Posterior vena cava (tissue), 2 donors: ENCODE measurements at places on chromosomes 12 and 14. TPM values are rescaled to one million over a fixed set of nuclear protein-coding genes. Genes with fewer than 3 reads are reported as not detected.

- DNase-seq: no peak
Observed at GRCh38 chr14:32129124-32129523, 52.0 kb downstream of the ARHGAP5 start.

GRCh38 chr14:64646103-64646502, 58.1 kb upstream of the PLEKHG3 start:
- DNase-seq: peak; percentile 1

DNA sequence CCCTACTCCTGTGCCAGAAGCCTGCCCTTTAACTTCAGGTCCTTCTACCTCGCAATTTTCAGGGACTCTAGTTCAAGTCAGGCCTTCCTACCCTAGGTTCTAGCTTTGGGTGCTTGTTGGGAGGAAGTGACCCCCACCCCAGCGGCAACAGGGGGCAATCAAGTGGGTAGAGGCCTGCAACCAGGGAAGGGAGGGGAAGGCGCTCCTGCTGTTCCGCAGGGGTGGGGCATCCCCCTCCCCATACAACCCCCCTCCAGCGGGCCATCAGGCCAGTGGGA, 204 bp upstream of the PRPH start:
- no peak for DNase-seq

GRCh38 chr14:51023964-51024363, 70.9 kb downstream of the TRIM9 start:
- no peak for DNase-seq

- DNase-seq: no peak
Observed at GRCh38 chr12:109286652-109287051, 22.4 kb downstream of the FOXN4 start.

DNA sequence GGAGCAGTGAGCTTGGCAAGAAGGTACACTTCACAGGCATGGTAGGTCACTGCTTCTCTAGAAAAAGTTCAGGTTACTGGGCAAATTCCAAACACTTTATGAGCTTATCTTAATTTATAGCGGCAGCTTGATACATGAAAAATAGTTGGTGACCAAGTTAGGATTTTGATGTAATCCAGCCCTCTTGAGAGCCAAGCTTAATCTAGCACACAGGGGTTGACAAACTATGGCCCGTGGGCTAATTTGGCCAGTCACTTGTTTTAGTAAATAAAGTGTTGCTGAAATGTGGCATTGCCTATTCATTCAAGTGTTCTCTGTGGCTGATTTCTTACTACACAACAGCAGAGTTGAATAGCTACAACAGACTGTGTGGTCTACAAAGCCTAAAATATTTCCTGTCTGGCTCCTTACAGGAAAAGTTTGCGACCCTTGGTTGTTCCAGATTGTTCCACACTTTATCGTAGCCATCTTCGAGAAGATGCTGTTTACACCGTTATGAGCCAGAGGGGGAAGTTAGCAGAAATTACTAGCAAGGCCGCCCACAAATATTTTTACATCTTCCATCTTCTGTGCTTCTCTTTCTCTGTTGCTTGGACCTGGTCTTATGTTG, 120.9 kb downstream of the DAAM1 start:
- DNase-seq: no peak

VWF gene
- 375 TPM for total RNA-seq

IL22 gene
- total RNA-seq: not detected

GRCh38 chr12:11981121-11981733, 89.5 kb upstream of the BCL2L14 start:
- no peak for DNase-seq

GRCh38 chr12:15892645-15893259, 10.6 kb downstream of the STRAP start:
- DNase-seq: no peak

DNA sequence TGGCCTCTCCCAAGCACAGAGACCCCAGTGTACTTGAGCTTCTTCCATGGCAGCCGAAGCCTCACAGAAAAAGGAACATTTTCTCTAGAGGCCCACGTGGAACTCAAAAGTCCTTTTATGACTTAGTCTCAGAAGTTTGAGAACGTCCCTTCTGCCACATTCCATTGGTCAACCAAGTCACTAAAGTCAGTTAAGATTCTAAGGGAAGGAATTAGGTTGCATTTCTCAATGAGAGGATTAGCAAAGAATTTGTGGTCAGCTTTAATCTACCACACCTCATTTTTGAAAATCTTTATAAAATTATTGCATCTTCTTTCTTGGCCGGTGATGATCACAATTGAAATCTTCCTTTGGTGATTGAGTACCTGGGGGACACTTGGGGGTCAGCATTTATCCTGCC, 279.9 kb upstream of the TBX3 start:
- DNase-seq: no peak

CCDC63 gene
- total RNA-seq: not detected

RILPL2 gene
- total RNA-seq: 4.8 TPM

- no peak for DNase-seq
Observed at GRCh38 chr14:30114051-30114450, 186.4 kb upstream of the PRKD1 start.

KRT6C gene
- total RNA-seq: not detected

ACOT4 gene
- total RNA-seq: 0.33 TPM

DNA sequence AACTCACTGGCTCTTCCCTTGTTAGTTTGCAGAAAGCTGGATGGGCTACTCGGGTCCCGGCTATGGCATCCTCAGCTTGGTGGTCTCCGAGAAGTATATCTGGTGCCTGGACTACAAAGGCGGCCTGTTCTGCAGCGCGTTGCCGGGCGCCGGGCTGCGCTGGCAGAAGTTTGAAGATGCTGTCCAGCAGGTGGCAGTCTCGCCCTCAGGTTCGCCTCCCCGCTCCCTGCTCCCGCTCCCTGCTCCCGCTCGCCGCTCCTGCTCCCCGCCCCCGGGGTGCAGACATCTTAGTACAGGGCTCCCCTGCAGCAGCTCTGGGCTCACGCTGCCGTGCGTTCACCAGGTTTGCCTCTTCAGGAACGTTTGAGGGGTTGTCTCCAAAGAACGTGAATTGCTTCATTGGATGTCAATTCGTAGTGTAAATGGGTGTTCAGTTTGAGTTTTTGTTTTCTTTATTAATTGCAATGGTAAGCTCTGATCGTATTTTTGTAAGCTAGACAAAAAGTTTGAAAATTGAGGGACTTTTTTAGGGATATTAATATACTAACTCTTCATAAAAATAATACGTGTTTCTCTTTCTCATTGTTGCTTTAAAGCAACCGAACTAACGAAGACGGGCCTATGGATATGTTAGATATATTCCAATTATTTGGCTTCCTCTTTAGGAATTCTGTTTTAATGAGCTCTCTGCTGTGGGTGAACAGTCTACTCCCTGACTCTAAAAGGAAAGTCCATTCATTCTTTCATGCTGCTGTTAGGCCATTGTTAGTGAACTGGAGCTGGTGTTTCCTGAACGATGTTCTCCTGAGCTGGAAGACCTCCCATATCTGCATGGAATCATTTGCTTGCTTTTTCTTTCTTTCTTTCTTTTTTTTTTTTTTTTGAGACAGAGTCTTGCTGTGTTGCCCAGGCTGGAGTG, 71.3 kb downstream of the ANKRD9 start:
- peak; percentile 96 for DNase-seq

GRCh38 chr14:104665114-104665656, 24.2 kb upstream of the INF2 start:
- DNase-seq: no peak

GRCh38 chr14:77603654-77604255, 12.7 kb downstream of the SPTLC2 start:
- DNase-seq: no peak

KRT72 gene
- not detected for total RNA-seq

GRCh38 chr14:103695296-103696069, 19.8 kb downstream of the XRCC3 start:
- DNase-seq: peak; percentile 44

- peak; percentile 94 for DNase-seq
Observed at GRCh38 chr12:52372216-52373154, 5.2 kb upstream of the KRT85 start.

GRCh38 chr12:80442426-80443222, 1.4 kb upstream of the PTPRQ start:
- no peak for DNase-seq

VRK1 gene
- total RNA-seq: 11.5 TPM

GRCh38 chr12:14910090-14910915, 24.6 kb upstream of the MGP start:
- no peak for DNase-seq

DNA sequence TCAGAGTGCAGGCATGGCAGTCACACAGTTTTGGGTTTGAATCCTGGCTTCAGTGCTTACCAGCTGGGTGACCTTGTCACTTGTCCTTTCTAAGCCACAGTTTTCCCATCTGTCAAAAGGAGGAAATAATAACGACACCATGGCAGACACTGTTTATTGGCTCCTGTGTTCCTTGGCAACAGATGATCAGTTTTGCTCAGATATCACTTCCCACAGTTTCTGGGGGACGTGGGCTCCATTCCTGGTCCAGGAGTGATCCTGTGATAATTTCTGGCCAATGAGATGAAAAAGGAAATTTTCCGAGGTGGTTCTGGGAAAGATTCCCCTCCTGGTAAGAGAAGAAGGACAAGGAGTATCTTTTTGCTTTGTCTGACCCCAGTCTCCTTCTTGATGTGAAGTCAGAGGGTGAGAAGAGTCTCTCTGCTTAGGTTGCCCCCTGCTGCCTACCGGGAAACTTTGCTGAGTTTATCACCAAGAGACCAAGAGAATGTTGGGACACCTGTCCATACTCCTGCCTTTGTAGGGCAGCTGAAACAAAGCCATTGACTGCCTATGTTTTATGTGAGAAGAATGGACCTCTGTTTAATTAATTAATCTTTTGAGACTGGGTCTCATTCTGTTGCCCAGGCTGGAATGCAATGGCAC, 178.9 kb upstream of the NRXN3 start:
- no peak for DNase-seq

CCDC38 gene
- not detected for total RNA-seq

- no peak for DNase-seq
Observed at GRCh38 chr12:16691624-16692023, 85.7 kb upstream of the LMO3 start.

- DNase-seq: peak; percentile 69
Observed at GRCh38 chr14:104228221-104228620, 89.8 kb downstream of the KIF26A start.

DNA sequence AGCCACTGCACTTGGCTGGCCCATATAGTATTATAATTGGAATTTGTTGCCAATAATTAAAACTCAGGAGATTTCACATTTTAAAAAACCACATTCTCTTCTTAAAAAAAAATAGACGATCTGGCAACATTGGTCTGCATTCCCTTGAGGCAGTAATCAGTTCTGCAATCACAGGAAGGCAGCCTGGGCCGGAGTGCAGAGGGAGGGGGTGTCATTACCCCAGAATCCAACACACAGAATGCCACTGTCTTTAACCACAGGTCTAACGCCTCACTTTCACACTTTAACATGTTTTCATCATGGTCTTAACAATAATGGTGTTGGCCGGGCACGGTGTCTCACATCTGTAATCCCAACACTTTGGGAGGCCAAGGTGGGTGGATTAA, 100.1 kb downstream of the SCARB1 start:
- no peak for DNase-seq

- DNase-seq: no peak
Observed at GRCh38 chr14:68777644-68778043, 15.2 kb downstream of the ZFP36L1 start.

DNA sequence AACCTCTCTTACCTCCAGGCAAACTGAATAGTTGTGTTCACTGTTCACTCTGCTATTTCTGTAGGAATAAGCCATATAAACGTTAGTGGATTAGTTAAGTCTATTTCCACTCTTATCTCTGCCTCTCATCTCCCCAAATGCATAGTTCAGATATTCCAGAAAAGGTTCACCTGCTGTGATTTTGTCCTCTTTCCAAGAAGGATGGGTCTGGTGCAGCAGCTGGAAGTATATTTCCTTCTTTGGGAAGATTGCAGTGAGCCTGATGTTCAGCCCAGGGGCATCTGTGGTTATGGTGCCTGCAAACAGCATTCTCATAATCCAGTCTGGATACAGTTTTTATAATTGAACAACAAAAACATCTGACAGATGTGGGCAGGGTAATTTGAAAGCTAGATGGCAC, 97.7 kb downstream of the TPH2 start:
- no peak for DNase-seq

PROX2 gene
- total RNA-seq: not detected

DNA sequence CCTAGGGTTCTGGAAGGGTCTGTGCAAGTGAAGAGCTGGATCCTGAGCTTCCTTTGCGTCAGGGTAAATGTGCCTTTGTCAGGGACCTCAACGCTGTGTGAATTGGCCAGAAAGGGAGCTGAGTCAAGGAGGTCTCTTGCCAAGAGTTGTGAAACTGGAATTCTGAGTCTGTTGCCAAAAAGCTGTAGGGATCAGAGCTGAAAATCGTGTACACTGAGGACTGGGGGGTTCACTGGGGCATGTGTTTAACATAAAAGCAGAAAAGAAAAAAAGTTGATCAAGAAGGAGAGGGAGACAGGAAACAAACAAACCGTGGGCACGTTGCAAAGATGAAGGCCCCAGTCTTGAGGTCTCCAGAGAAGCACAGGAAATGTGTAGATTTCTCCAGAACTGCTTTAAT, 1081.5 kb downstream of the VRK1 start:
- DNase-seq: no peak

KLRC4 gene
- total RNA-seq: not detected

GRCh38 chr12:90295858-90296257, 587.2 kb upstream of the ATP2B1 start:
- no peak for DNase-seq

DNA sequence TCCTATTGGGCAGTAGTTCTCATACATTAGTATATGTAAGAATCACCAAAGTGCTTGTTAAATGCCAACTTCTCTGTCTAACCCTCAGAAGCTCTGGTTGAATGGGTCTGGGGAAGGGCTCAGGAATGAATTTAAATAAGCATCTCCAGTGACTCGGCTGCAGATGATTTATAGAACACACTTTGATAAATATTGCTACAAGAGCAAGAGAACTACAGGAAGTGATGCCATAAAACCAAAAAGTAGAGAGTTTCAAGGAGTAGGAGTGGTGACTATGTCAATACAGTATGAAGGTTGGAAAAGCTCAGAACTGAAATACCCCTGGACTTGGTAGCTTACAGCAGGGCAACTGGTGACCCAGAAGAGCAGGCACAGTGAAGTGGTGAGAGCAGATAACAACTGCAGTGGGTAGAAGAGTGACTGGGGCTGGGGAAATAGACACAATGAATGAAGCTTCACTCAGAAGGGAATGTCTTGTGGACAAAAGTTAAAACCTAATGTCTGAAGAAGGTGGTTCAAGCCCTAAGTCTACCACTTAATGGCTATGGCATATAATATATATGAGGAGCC, 8.0 kb upstream of the PLEKHA5 start:
- no peak for DNase-seq

GRCh38 chr12:56776654-56777053, 13.5 kb downstream of the HSD17B6 start:
- no peak for DNase-seq

TTC6 gene
- not detected for total RNA-seq

SAMD15 gene
- total RNA-seq: 0.62 TPM

OTOGL gene
- total RNA-seq: 0.46 TPM
